Lung (tissue), 17 donors: ENCODE measurements at places on chromosomes 6 and 20. TPM values are rescaled to one million over a fixed set of nuclear protein-coding genes. Genes with fewer than 3 reads are reported as not detected.
A peak's percentile ranks its signal among the peaks of the same experiment; 100 is the strongest.

DNA sequence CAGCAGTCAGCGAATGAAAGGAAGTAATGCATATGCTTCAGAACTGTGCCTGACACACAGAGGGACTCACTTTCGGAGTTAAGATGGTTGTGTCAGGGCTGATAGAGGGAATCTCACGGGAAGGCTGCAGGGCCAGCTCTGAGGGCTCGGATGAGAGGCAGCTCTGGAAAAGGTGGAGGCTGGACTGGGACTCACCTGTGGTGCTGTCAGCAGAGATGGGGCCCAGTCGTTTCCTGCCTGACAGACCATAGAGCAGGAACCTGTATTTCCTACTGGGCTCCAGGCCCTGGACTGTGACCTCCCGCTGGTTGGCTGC is 9.3 kb downstream of the CYP21A2 start:
- H3K27ac ChIP-seq, result peak overlapping the region; percentile 30
- H3K36me3 ChIP-seq, result no peaks in the 10 kb centered on the region
- H3K4me1 ChIP-seq, result no peaks in the 10 kb centered on the region
- H3K27me3 ChIP-seq, result no peaks in the 10 kb centered on the region

DNA sequence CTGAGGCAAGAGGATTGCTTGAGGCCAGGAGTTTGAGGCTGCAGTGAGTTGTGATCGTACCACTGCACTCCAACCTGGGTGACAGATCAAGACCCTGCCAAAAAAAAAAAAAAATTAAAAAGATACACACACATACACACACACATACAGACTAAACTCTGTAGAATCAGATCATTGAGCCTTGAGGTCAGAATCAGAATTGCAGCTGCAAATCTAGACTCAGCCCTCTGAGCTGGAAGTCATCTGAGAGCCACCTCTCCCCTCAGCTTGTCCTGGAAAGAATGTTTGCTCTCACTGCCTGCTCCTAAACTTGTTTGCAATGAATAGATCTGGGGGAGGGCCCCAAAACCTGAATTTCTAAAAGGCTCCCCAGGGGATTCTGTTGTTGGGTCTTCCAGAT is 41.4 kb upstream of the ANGPT4 start:
- H3K4me3 ChIP-seq, result no peak overlapping the region
- H3K27me3 ChIP-seq, result no peaks in the 10 kb centered on the region
- no peaks in the 10 kb centered on the region for H3K36me3 ChIP-seq

DLK2 gene
- polyA plus RNA-seq, result 1.1 TPM

DNA sequence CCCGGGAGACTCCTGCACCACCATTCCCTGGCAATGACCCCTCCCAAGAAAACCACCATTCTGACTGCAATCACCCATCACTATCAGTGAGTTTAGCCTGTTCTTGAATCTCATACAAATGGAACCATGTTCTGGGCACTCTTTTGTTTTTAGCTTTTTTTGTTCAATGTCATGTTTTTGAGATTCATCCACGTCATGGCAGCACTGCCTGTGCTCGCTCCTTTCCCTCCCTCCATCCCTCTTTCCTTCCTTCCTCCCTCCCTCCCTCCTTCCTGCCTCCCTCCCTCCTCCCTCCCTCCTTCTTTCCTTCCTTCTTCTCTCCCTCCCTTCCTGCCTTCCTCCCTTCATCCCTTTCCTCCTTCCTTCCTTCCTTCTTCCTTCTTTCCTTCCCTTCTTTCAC is 44.4 kb upstream of the PMEPA1 start:
- H3K27ac ChIP-seq, result no peak overlapping the region
- H3K4me1 ChIP-seq, result peaks cover 14% of the 10 kb centered on the region
- H3K36me3 ChIP-seq, result no peaks in the 10 kb centered on the region
- no peak overlapping the region for H3K4me3 ChIP-seq

DNA sequence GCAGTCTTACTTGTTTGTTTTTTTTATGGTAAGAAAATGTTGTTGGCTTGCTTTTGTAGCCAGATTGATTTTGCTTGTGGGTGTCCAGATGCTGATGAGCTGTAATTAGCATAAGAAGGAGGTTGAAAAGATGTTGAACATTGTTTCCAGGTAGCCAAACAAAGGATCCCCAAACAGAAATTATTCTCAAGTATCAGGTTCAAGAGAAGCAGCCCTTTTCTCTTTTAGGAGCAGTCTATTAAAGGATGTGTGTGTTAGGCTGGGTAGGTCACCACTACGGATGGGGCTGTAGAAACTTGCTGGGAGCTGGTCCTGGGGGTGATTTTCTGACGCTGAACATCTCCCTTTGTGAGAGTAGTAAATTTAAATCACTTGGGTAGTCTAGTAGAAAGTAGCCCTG is 86.9 kb upstream of the VSTM2L start:
- H3K36me3 ChIP-seq, result no peaks in the 10 kb centered on the region
- H3K4me3 ChIP-seq, result no peak overlapping the region
- H3K4me1 ChIP-seq, result peaks cover 2% of the 10 kb centered on the region
- no peak for DNase-seq

TMEM242 gene
- polyA plus RNA-seq, result 4.4 TPM
